ENCODE measurements at places on chromosomes 2 and 18.

DNA sequence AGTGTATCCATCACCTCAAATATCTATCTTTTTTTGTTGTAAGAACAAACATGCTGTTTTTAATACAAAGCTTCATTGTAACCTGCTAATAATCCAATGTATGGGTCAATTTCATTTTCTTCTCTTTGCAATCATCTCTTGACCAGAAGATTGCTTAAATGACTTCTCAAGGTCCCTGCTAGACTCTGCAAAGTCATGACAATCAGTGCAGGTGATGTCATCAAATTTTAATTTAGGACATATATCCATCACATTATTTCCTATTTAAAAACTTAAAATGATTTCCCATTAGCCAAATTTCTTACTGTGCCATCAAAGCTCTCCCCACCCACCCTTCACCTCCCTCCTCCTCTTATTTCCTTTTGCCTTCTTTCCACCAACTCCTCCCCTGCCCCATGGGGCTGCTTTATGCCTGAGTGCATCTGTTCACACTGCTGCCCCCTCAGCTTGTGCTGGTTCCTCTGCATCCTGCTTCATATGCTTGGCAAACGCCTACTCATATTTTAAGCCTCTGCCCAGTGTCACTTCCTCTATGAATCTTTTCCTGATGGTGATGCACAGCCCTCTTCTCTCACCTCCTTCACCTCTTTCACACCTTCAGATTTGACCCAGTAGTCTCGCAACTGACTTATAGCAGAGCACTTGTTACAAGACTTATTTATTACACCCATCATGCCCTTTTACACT is 20.3 kb downstream of the PLEK start:
- ATAC-seq, result no peak

- no peak for ATAC-seq
These were observed 69.5 kb downstream of the MYOM1 start for GRCh38 chr18:3150274-3150673.

DNA sequence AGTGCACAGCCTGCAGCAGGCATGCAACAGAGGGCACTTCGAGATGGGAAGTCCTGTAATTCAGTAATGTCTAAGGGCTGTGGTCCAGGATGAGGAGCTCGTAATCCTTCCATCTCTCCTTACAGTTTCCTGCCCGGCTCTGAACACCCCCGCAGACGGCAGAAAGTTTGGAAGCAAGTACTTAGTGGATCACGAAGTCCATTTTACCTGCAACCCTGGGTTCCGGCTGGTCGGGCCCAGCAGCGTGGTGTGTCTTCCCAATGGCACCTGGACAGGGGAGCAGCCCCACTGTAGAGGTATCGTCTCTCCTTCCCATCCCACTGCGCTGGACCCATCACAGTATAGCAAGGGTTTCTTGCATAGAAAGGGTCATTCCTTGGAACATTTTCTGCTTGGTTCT is 26.7 kb downstream of the FBLN7 start:
- ATAC-seq, result no peak

GRCh38 chr2:37753758-37754157 is 82.3 kb upstream of the CDC42EP3 start:
- ATAC-seq, result no peak

GRCh38 chr18:68438983-68439382 is 275.9 kb downstream of the TMX3 start:
- no peak for ATAC-seq

GRCh38 chr2:39275016-39275415 is 31.2 kb upstream of the CDKL4 start:
- ATAC-seq, result peak; percentile 82

DNA sequence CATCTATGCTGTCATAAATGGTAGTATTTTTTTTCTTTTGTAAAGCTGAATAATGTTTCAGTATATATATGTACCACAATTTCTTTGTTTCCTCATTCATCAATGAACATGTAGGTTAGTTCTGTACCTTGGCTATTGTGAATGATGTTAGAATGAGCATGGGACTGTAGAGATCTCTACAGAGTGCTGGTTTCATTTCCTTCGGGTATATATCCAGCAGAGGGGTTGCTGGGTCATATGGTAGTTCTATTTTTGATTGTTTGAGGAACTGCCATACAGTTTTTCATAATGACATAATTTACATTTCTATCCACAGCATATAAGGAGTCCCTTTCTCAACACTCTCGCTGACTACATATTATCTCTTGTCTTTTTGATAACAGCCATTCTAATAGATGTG is 243.5 kb downstream of the CDH7 start:
- no peak for ATAC-seq

- ATAC-seq, result no peak
These were observed 37.9 kb upstream of the PPP1CB start for GRCh38 chr2:28713577-28714298.

DNA sequence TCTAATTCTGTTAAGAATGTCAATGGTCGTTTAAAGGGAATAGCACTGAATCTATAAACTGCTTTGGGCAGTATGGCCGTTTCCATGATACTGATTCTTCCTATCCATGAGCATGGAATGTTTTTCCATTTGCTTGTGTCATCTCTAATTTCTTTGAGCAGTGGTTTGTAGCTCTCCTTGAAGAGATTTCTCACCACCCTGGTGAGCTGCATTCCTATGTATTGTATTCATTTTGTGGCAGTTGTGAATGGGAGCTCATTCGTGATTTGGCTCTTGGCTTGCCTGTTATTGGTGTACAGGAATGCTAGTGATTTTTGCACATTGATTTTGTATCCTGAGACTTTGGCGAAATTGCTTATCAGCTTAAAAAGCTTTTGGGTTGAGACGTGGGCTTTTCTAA is 38.3 kb upstream of the WDR75 start:
- ATAC-seq, result no peak

GRCh38 chr18:10690366-10690765 is 164.5 kb downstream of the NAPG start:
- no peak for ATAC-seq

GRCh38 chr2:39128919-39129391 is 8.1 kb upstream of the SOS1 start:
- no peak for ATAC-seq

- ATAC-seq, result no peak
These were observed 188.3 kb upstream of the MYT1L start for GRCh38 chr2:2519381-2519780.

DNA sequence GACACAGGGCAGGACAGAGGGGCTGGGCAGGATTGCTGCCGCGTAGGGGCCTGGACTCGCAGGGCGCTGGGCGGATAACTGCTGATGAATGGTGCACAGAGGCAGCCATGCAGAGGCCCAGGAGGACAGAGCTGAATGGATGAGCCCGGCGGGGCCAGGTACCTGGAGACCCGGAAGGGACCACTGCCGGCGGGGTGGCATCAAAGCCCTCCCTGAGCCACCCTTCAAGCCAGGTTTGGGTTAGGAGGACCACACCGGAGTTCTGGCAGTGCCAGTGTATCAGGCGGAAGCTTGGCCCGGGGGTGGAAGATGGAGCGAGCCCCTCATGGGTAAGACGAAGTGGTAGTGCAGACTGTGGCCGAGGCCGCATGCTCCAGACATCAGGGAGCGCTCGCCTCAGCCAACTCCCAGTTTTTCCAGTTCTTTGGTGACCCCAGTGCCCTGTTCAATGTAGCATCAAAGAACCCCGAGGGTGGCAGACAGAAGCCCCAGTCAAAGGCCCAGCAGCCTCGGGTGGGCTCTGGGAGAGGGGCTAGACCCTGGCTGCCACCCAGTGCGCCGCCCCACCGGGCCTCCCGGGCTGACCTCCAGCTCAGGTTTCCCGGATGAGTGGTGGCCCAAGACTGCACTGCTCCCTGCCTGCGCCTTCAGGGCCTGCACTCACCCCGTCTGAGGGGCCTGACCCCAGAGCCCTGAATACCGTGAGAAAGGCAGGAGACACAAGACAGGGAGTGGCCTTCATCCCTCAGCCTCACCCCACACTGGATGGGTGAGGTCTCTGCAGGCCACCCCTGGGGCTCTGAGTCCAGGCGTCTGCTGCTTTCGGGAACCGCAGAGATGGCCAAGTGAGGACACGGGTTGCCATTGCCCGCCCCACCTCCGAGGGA is 50.9 kb downstream of the ACAA2 start:
- ATAC-seq, result no peak

DNA sequence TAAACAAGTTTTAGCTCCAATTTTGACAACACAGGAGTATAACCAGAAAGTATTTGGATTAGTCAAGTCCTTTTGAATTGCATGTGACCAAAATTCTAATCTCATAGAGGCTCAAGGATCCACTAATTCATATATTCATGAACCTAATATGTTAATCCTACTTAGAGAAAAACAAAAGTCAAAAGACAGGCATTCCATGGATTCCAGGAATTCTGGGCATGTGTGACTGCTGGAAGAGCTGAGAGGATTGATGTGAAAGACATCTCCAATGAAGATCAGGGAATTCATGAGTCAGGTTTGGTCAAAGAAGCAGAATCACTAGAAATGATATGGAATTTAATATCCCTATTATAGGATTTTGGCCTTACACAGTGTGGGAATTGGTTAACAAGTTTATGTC is 1494.6 kb upstream of the DDX18 start:
- ATAC-seq, result no peak

DNA sequence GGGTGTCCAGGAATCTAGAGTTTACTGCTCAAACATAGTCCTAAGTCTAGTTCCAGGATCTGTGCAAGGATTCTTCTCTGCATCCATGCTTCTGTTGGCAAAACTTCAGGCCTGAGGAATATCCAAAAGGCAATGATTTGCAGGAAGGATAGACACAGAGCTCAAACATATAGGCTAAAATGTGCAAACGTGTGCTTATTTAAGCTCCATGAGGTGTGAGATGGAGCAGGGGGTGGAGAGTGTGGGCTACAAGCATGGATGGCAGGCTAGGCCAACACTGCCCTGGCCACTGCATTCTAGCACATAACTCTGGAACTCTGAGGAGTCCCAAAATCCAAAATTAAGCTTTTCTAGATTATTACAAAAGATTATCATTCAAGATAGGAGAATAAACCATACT is 301.1 kb downstream of the PAX3 start:
- ATAC-seq, result no peak

All from motor neuron (in vitro differentiated cells).